ENCODE measurements at places on chromosomes 11 and 22.
A peak's percentile ranks its signal among the peaks of the same experiment; 100 is the strongest.

DNA sequence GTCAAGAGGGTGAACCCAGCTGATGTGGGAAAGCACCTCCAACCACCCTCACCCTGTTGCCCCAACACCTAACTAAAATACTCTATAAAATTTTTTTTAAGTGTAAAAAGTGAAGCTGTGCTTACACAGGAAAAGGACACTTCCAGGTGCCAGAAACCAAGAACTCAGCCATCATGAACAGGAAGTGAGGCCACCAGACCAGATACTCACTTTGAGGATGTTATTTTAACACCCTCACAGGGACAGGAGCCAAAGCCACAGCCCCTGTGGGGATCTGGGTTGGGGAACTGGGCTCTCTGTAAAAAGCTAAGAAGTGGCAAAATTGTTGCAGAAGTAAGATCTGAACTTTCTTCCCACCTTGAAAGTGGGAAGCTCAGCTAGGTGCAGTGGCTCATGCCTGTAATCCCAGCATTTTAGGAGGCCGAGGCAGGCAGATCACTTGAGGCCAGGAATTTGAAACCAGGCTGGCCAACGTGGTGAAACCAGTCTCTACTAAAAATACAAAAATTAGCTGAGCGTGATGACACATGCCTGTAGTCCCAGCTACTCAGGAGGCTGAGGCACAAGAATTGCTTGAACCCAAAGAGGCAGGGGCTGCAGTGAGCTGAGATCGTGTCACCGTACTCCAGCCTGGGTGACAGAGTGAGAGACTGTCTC, 3.8 kb downstream of the RSPH14 start:
- peak; percentile 45 for DNase-seq

DNA sequence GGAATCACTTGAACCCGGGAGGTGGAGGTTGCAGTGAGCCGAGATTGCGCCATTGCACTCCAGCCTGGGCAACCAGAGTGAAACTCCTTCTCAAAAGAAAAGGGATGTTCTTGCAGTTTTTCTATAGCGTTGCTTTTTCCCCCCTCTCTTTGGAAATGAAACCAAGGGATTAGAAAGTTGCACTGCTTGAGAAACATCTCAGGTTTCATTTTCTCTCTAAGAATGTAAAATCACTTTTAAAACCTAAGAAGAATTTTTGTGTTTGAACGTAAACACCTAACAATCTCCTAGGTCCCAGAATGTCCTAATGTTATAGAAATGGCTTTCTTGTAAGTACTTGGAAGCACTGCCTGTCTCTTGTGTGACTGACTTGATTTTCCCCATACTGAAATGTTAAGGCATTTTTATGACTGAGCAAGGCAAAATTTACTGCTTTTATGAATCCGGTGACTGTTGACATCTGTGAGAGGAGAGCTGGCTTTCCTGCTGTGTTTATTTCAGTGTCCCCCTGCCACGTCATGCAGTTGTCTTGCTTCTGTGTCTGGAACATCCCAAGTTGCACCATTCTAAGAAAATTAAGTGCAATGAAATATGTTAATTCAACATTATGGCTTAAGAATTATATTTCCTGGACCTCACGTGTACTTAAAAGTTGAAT, 37.7 kb downstream of the NF2 start:
- no peak for DNase-seq

GRCh38 chr11:115901069-115901468, 396.9 kb upstream of the CADM1 start:
- DNase-seq = no peak

GRCh38 chr22:49739138-49739537, 88.5 kb downstream of the BRD1 start:
- DNase-seq = no peak

GRCh38 chr22:26174280-26174679, 5.0 kb downstream of the SEZ6L start:
- DNase-seq = no peak

DNA sequence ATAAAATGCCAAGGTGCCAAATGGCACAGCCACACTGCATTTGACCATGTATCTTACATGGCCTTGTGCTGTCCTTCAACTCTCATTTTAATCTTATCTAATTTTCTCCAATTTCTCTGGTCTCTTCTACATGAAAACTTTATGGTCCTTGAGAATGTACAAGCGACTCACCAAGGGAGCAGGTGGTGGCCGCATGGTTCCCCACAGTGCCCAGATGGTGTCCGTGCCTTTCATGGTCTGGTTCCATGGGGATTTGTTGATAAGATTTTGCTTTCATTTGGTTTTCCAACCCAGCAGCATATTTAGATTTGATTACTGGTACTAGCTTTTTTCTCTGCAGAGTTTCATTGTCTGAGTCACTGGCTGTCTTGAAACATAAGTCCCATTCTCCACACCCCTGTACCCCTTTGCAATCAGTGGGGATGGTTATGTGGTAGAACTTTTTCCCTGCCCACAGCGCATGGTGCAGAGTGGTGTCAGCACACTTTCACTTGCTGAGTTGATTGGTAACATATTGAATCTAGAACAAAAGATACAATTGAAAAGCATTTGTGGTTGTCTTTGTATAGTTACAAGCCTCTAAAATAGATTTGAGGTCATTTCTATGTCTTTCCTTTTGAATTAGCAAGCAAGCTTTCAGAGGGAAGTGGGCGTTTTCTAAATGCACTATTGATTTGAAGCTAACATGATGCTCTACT, 24.1 kb downstream of the ZNRF3 start:
- no peak for DNase-seq

DNA sequence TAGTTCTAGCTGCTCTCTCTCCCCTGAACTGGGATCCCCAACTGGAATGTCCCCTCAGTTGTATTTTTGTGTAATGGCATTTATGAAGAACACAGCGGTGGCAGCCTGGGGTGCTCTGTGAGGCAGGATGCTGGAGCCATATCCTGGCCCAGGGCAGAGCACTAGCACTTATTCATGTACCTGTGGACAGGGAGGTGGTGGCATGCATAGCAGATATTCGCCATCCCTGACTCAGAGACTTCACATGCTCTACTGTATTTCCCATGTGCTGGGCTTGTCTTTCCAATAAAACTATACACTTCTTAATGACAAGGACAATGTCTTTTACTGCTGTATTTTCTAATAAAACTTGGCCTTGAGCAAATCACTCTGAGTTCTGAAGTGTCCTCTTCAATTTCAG, 125.3 kb downstream of the ADAMTS15 start:
- no peak for DNase-seq

GRCh38 chr11:67600324-67601029, 6.3 kb upstream of the NDUFV1 start:
- no peak for DNase-seq

- no peak for DNase-seq
Measured at GRCh38 chr11:94181943-94182342, 53.3 kb downstream of the PANX1 start.

DNA sequence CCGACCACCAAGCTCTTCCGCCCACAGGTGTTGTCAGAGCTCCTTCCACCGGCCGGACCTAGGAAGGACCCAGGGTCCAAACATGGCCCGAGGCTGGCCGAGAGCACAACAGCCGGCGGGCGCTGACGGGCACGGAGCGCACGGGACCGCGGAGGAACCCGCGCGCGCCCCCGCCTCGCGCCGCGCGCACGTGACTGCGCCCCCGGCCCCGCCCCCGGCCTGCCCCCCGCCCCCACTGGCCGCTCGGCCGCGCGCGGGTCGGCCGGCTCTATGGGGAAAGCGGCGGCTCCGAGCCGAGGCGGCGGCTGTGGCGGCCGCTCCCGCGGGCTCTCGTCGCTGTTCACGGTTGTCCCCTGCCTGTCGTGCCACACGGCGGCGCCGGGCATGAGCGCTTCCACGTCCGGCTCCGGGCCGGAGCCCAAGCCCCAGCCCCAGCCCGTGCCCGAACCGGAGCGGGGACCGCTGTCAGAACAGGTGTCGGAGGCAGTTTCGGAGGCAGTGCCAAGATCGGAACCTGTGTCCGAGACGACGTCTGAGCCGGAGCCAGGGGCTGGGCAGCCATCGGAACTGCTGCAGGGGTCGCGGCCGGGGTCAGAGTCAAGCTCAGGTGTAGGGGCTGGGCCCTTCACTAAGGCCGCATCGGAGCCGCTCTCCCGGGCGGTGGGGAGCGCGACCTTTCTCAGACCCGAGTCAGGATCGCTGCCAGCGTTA, at the start of gene OSBP2:
TSS of gene OSBP2 (plus strand) at position 235 of the 711 bp plus-strand sequence. CDS start at position 271, 36 bp downstream.
- no peak for DNase-seq

GRCh38 chr11:15159085-15159484, 44.4 kb downstream of the INSC start:
- DNase-seq = peak; percentile 4

DNA sequence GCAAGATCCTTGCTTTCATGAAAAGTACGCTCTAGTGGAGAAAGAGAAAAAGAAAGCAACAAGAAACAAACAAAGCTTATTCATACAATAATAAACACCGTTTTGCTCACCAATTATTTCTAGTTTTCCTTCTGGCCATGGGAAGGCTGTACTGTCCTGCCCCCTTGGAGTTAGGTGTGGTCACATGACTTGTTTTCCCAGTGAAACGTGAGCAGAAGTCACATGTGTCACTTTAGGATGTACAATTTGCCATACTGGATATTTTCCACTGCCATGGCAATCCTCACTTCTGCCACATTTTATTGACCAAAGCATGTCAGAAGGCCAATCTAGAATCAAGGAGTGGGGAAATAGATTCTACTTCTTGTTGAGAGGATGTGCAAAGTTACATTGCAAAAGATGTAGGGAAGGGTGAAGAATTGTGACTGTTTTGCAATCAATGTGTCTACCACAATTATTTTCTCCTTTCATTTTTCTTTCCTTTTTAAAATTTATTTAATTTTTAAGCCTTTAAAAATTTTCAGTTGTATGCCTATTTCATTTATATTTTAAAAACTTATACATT, 24.3 kb upstream of the TRAF6 start:
- no peak for DNase-seq

GRCh38 chr11:95715777-95716241, 73.8 kb downstream of the FAM76B start:
- DNase-seq = no peak
